ENCODE measurements at places on chromosomes 2 and 18.

- no peak for DNase-seq
Observed at GRCh38 chr2:24374301-24374700, 14.0 kb upstream of the ITSN2 start.

DNA sequence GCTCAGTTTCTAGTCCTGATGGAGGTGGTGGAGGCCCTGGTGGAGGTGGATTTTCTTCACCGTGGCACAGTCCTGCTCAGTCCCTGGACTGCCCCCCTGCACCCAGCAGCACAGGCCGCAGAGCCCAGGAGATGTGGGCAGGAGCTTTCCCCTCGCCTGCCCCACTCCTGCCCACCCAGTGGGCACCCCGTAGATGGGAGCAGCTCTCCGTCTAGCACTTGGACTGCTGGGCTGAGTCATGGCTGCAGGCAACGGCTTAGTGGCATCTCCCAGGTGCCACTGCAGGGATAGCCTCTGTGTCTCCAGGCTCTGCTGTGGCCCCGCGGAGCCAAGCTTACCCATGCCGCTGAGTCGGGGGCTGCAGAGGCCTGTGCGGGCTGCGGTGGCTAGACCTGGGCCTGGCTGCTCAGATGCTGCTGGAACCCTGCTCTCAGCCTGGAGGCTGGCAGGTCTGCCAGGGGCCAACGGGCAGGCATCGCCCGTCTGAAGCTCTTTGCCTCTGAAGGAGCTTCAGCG, 92.3 kb upstream of the CTDP1 start:
- no peak for DNase-seq

GRCh38 chr2:230953845-230954244, 28.8 kb upstream of the GPR55 start:
- no peak for DNase-seq

DNA sequence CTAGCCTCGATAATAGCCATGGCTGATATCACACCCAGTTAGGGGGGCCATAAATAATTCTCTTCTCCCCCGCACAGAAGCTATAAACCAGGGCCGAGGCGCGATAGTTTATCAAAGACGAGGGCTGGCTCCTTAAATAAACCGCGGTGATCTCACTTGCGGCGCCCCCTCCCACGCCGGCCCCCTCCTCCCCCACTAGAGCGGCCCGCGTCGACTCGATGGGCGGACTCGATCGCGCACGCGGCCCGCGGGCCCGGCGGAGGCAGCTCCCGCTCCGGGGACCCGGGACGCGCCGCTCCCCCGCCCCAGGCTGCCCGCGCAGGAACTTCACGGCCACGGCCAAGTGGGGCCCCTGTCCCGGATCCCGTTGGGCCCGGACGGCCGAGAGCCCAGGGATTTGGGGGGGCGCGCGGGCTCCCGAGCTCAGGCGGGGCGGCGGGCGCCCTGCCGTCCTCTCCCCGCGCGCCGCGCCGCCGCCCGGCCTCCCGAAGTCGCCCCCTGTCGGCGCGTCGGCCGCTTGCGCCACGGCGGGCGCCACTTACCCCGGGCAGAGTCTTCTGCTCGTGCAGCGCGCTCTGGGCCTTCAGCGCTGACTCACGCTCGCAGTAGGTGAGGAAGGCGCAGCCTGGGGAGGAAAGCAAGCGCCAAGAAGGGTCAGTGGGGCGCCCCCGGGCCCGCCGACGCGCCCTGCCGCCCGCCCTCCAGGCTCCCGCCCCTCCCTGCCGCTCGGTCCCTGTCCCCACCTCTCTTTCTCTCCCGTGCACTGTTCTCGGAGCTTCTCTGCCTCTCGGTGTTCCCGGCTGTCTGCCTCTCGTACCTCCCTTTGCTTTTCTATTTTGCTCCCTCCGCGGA, 80.4 kb downstream of the CELF4 start:
- DNase-seq = no peak

GRCh38 chr18:7609617-7610016, 42.5 kb downstream of the PTPRM start:
- DNase-seq = no peak

DNA sequence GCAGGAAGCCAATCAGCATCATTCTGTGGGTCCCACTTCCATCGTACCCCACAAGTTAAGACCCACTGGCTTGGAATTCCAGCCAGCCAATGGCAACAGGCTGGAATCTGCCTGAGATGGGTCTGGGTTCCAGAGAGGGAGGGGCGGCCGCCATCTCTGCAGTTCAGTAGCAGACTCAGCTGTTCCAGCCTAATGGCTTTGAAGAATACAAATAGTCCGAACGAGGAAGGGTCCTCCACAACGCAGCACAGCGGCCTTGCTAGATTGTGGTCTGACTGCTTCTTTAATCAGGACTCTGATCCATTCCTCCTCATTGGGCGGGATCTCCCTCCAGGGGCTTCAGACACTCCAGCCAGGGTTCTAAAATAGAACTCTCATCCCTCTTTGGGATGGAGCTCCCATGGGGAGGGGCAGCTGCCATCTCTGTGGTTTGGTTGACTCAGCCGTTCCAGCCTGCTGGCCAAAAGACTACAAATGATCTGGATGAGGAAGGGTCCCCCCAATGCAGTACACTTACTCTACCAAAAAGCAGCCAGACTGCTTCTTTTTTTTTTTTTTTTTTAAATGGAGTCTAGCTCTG, 42.7 kb upstream of the PAIP2B start:
- no peak for DNase-seq

GRCh38 chr2:104702031-104702850, 151.7 kb upstream of the POU3F3 start:
- DNase-seq = no peak

DNA sequence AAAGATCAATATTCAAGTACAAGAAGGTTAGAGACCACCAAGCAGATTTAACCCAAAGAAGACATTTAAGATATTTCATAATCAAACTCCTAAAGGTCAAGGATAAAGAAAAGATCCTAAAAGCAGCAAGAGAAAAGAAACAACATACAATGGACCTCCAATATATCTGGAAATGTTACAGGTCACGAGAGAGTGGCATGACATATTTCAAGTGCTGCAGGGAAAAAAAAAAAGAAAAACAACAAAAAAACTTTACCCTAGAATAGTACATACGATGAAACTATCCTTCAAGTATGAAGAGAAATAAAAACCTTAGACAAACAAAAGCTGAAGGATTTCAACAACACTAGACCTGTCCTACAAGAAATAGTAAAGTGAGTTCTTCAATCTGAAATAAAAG, 91.5 kb upstream of the CD226 start:
- DNase-seq = no peak

DNA sequence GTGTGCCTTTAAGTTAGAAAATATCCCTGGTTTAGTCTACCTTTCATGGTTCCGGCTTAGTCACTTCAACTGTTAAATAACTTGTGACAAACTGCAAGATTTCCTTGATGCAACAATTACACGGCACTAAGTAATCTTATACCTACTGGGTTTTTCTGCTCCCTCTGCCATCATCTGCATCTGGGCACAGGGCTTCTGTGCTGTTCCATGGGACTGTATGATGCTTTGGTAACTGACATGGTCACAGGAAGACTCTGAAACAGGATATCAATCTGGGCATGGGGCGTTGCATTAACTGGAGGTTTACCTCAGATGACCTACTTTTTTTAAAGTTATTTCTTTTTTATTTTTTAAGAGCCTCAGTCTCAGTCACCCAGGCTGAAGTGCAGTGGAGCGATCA, 365.4 kb downstream of the SS18 start:
- DNase-seq = no peak

- no peak for DNase-seq
Observed at GRCh38 chr18:76476665-76477561, 18.1 kb downstream of the ZNF516 start.

DNA sequence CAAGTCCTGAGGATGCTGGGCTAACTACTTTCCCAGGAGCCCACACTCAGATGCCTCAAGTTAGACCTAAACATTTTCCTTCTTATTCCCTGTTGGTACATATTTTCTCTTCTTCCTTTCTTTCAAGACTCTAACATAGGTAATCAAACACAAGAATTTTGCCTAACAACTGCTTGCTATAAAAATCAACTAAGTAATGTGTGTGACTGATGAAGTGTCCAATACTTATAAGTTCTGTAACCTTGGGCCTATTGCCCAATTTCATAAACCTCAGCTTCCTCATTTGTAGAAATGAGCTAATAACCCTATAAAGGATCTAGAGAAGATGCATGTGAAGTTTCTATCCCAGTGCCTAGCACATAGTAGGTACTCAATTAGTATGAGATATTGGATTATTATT, 31.6 kb upstream of the PIK3C3 start:
- DNase-seq = no peak

DNA sequence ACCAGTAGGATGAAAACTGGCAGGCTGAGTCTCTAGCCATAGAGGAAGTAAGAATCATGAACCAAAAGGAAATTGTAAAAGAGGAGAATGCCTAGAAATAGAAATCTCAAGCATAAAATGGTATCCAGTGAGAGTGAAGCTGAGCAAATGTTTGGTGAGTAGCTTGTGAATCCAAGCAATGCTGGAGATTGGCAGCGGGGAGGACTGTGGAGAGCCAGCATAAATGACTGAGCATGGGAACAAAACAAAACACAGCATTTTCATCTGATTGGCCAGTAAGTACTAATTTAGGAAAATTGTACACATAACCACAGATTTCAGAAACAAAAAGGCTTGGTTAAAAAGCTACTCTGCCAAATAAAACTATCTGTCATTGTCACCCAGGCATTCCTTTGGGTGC, 390.0 kb downstream of the STK39 start:
- no peak for DNase-seq

DNA sequence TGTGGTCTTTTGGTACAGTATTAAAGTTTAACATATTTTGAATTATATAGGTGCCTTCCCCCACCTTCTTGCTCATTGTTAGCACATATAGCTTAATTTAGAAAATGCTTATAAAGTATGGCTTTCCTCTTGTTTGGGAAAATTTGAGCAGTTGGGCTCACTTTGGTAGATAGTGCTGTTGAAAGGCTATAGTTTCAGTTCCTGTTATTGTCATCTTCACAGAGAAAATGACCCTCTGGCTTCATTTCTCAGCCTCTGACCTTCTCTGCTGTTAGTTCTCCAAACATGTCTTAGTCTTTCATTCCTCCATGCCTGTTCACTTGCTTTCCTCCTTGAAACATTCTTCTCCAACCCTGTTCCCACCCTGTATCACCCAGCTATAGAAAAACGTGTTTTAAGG, 200.6 kb downstream of the WDR7 start:
- no peak for DNase-seq

GRCh38 chr2:158232476-158232875, 130.8 kb downstream of the UPP2 start:
- no peak for DNase-seq

DNA sequence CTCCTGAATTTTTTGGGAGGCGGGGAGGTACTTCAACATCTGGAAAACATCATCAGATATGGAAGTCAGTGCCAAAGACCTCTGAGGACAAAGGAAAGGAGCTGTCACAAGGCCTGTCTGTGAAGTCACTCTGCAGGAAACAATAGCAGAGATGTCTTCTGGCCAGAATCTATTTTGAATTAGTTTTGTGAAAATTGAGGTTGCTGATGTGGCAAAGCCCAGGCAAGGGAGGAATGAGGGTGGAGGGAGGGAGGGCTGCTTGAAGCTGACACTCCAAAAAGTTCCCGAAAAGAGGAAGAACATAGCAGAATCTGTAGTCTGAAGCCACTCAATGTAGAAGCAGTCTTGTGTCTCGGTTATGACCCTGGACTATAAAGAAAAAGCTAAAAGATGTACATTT, 151.1 kb upstream of the LHCGR start:
- DNase-seq = no peak

GRCh38 chr2:60485055-60485454, 68.4 kb downstream of the BCL11A start:
- no peak for DNase-seq

DNA sequence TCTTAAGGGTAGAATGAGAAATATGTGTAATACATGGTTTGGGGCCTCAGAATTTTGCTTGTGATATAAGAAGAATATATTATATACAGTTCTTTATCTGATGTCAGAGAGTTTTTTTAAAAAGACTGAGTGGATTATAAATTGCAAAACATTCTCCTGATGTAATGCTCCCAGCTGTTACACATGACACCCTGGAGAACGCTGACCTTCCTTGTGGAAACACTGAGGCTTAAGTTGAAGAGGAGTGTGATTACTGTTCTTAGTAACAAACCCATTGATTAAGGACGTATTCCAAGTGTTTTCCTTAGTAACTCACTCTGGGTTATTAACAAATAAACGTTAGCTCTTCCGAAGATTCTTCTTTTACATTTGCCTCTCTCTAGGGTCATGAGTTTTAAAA, 1069.3 kb upstream of the CNTNAP5 start:
- DNase-seq = no peak

- DNase-seq = peak; percentile 59
Observed at GRCh38 chr2:196131384-196131937, 39.9 kb downstream of the STK17B start.

DNA sequence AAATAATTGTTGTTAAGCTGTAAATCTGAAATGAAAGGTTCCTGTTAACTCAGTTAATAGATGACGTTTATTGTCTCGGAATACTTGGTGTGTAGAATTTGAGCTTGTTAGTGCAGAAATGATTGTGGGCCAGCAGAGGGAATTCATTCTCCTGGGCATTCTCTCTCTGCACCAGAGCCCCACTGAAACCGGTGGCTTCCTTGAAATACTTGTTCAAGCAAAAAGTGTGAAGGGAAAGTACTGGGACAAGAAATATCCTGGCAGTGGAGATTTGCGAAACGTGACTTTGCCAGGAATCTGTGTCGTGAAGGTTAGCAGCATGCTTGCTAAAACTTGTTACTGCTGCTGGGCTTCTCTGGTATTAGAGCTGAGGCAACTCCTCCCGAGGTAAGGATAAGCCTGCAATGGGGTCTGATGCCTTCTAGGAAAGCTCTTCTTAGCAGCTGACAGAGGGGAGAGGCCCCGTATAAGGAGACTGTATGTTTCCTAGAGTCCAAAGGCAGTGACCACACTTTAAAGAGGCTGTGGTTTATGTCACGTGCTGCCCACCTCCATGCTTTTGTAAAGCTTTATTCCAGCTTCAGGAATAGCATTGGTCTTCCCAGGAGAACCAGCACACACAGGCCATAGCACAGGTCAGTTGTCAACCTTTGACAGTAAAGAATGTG, 2.0 kb downstream of the ITGA6 start:
- no peak for DNase-seq

DNA sequence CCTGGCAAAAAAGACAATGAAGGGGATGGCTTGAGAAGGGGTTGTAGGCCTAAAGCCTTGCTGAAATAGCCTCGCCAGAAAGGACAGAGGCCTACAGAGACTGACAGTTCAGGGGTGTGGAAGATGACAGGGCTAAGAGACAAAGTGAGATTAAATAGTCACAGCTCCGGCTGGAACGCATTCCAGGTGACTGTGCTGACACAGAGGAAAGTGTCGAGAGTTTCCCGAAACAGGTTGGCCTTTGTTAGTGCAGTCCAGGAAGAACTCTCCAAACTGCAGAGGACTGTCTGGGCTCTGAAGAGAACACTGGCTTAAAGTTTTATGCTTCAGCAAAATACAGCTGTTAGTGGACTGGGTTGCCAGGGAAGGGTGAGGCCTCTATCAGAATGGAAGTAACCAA, 52.8 kb downstream of the METTL4 start:
- no peak for DNase-seq

DNA sequence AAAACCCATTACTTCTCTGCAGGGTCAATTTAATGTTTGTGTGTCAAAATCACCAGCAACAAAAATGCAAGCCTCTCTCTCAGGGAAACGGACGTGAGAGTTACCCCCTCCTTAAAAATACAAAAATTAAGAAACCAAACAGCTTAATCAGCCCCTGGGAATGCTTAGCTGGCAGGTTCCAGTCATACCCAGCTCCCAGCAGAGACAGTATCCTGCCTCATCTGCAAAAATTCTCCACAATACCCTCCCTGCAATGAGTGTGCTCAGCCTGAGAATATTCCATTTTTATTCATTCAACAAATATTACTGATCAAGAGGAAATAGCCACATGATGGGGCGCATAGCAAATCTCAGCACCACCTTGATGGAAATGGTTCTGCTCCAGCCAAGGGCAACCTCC, 36.3 kb downstream of the ST8SIA5 start:
- DNase-seq = no peak

- DNase-seq = no peak
Observed at GRCh38 chr2:8719528-8719927, 37.7 kb downstream of the ID2 start.

All from CD4-positive, alpha-beta T cell treated with Interleukin-6 at 100 ng/mL for 8 hours (primary cell).